ENCODE measurements at places on chromosomes 1 and 21.

GRCh38 chr1:57013522-57013921, 47.7 kb upstream of the C8B start:
- no peak for DNase-seq

DNA sequence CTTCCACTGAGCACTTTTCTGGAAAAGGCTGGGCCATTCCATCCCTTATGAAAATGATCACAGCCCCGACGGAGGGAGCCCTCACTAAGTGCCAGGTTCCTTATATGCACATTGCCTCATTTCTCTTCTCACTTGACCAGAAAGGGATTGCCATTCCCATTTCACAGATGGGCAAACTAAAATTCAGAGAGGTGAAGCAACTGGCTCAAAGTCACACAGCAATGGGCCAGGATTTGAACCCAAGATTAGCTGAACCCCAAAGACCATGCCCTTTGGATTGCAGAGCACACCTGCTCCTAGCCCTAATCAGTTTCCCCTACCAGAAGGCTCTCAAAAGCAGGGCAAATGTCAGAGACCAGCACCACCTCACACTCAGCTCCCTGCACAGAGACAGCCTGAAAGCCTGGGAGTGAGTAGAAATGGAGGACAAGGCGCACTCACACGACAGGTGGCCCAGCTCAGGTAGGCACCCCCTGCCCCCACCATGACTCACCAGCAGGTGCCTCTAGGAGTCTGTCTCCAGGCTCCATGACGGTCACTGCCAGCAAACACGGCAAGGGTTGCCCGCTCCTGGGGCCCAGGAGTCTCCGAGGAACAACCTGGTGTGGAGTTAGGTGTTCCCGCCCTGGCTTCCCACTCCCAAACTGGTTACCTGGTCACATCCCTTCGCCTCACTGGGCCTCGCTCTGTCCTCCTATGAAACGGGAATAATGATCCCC, 21.7 kb downstream of the SDC3 start:
- DNase-seq: no peak

DNA sequence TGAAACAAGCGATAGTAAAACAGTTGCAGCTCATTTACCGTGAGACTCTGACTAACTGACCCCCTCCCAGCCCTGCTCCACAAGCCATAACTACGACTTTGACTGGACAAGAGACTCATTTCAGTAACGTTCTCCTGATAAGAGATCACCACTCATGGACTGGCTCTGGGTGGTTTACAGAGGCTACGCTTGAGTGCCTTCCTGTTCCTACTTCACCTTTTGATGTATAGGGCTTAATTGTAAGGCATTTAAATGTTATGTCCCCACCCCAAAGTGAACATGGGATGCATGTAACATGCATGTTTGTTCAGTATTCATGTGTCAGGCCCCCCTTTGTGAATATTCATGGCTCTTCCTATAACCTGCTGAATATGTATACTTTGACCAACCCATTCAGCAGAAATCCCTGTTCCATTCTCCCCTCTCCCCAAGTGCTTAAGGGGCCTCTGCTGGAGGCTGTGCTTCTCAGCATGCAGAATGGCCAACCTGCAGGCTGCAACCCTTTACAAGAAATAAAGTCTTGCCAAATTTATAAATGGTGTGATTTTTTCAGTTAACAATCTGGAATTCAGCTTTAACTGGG, 50.7 kb upstream of the SPOCD1 start:
- no peak for DNase-seq

DNA sequence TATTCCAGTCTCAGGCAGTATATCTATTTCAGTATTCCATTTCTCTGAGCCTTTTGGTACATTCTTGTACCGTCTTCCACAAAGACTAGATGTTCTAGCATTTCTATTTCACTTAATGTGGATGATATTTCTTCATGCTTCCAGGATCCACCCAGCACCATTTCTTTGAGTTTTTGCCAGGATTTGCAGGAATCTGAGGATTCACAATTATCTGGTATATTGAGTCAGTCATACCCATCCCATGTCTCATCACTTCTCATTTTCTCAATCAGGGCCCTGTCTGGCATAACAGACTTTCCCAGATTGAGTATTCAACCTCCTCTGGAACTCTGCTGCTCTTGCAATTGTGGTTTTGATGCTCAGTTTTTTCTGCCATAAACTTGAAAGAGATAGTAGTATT, 20.9 kb upstream of the COL11A1 start:
- DNase-seq: no peak

DNA sequence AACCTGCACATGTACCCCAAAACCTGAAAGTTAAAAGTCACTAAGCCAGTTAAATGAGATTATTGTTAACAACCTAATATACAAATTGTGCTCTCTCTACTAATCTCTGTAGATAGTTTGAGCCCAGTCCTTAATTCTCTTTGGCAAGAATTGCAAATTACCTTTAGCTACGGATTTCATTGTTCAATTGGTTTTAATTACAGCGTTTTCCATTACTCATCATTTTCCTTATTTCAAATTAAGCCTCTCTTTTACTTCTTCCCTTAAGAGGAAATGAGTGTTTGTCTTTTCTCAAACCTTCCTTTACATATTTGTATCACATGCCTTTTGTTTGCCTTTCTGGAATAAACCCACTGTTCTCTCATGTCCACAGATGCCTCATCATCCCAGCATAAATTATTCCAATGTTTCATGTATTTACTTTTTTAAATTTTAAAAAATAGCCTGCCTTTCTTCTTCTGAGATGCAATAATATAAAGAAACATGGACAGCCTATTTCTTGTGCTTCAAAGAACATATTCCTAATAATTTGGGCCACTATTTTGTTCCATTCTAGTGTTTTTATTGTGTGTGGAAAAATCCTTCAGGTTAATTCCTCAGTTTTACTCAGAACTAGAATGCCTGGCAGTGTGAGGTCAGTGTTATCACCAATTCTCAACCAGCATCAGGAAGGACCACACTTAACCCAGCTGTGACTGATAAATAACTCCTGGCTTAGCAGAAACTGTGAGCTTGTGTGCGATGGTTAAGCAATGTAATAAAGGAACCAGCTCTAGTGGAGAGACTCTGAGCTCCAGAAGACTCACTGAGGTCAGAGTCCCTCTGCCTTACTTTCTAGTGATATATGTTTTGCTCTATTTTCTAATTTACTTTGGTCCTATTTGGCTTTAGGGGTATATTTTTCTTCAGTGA, 600.5 kb downstream of the LTN1 start:
- DNase-seq: no peak

- DNase-seq: no peak
These were observed 138.7 kb upstream of the IRF2BP2 start for GRCh38 chr1:234748713-234749112.

GRCh38 chr1:9384751-9385245, 92.1 kb downstream of the SPSB1 start:
- no peak for DNase-seq

- DNase-seq: no peak
These were observed 486.9 kb upstream of the NCAM2 start for GRCh38 chr21:20511216-20511880.

GRCh38 chr1:97903626-97904025, 17.2 kb downstream of the DPYD start:
- no peak for DNase-seq

DNA sequence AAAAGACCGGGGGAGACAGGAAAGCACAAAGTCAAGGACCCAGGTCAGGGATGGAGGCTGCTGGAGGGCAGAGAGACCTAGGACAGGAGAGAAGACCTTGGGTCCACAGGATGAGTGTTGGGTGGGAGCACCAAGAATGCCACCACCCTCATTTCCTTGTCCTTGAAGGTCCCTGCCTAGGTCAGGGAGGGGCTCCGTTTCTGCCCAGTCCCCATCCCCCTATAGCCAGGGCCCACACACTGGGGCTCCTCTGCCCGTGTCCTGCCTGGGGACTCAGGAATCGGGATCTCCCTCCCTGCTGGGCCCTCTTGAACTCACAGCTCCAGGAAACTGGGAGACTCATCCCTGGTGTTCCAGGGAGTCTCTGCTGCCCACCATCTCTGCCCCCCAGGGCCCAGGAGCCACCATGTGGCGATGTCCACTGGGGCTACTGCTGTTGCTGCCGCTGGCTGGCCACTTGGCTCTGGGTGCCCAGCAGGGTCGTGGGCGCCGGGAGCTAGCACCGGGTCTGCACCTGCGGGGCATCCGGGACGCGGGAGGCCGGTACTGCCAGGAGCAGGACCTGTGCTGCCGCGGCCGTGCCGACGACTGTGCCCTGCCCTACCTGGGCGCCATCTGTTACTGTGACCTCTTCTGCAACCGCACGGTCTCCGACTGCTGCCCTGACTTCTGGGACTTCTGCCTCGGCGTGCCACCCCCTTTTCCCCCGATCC, 584 bp downstream of the TINAGL1 start:
- no peak for DNase-seq

- no peak for DNase-seq
These were observed 5.3 kb downstream of the OLFML2B start for GRCh38 chr1:162018418-162018817.

DNA sequence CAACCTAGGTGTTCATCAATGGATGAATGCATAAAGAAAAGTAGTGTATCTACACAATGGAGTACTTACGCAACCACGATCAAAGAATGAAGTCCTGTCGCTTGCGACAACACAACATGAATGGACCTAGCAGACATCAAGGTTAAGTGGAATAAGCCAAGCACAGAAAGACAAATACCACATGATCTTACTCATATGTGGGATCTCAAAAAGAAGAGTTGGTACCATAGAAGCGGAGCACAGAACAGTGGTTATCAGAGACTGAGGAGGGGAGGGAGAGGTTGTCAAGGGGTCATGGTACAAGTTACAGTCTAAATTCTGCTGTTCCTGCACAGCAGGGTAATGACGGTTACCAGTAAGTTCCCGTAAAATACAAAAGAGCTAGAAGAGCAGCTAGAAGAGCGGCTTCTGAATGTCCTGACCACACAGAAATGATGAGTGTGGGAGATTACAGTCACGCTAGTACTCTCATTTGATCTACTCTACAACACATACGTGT, 36.7 kb downstream of the NPHP4 start:
- no peak for DNase-seq

DNA sequence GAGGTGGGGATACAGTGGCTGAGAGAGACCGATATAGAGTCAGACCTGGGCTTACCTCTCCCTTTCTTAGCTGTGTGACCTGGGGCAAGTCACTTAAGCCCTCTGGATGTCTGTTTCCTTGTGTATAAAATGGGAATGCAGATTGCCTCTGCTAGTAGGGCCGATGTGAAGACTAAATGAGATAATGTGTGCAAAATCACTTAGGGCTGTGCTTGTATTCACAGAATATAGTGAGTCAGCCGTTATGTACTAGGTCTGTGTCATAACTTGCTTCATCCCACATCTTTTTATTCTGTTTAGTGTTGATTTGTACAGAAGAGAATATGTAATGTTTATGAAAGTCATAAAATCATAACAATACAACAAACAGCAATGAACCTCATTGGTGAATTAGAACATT, 56.0 kb downstream of the PTPRU start:
- no peak for DNase-seq

DNA sequence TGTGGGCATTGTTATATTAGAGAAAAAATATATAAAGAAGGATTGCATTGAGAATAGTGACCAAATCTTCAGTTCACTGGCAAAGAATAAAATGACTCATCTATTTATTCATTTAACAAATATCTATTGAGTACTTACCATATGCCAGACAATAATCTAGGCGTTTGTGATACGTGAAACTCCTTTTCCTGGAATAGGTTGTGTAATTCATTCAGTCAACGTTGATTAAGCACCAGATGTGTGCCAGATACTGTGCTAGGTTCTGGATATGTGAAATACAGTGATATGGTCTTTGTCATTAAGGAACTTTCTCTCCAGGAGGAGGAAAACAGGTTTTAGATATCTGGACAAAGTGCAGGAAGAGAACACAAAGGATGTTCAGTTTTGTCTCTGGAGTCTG, 344.5 kb downstream of the RWDD3 start:
- no peak for DNase-seq

DNA sequence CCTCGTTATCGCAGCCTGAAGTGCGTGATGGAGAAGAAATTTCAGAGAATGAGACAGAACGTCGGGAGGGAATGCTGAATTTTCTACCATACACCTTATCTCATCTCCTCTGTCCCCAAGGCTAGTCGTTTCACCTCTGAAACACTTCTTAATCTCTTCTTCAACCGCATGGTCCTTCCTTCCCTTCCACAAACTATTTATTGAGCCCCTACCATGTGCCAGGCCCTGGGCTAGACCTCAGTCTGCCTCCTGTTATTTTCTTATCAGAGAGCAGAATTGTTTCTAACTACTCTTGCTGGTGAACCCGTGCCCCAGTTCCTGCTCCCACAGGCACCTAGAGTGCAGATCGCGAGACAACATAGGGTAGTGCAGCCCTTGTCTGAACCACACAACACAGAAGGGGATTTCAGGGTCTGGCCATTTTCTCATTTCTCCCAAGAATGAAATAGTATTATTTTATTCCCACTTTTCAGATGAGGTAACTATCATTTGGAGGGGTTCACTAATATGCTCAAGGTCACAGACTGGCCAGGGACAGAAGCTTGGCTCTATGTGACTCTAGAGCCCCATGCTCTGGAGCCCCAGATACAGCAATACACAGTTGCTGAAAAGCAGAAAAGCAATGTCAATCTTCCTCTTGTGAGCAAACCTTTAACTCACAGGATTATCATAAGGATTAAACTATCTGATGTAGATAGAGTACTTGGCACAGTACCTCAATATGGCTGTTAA, 598 bp upstream of the ADIPOR1 start:
- no peak for DNase-seq

- DNase-seq: no peak
These were observed 1.1 kb upstream of the CACYBP start for GRCh38 chr1:174998569-174999215.

GRCh38 chr1:214215583-214215982, 65.4 kb upstream of the SMYD2 start:
- DNase-seq: no peak

DNA sequence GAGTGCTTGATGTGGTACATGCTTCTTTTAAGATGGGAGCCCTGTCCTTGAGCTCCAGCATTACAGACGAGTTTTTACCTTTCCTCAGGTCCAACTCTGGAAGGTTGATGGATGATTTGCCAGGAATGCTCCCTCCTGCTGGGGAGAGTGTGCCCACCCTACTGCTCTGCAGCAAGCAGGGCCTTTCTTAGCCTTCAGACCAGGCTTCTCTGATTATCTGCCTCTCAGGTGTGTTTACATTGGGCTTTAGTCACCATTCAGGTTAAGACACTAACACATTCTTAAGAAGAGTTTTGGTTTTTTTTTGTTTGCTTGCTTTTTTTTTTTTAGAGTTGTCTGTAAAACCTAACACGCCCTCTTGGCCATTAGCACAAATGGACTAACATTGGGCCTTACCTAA, 301.8 kb downstream of the KCNT2 start:
- DNase-seq: no peak

- DNase-seq: no peak
These were observed 911 bp downstream of the LMO4 start for GRCh38 chr1:87329526-87330056.

GRCh38 chr1:1264026-1264425, 9.6 kb downstream of the UBE2J2 start:
- no peak for DNase-seq

GRCh38 chr21:44867464-44867863, 6.0 kb downstream of the PTTG1IP start:
- no peak for DNase-seq

- no peak for DNase-seq
These were observed 39.8 kb upstream of the ZBTB18 start for GRCh38 chr1:244011271-244011670.

GRCh38 chr1:223859058-223859457, 13.3 kb upstream of the TP53BP2 start:
- no peak for DNase-seq
